ENCODE measurements at places on chromosomes 6 and 20.

DNA sequence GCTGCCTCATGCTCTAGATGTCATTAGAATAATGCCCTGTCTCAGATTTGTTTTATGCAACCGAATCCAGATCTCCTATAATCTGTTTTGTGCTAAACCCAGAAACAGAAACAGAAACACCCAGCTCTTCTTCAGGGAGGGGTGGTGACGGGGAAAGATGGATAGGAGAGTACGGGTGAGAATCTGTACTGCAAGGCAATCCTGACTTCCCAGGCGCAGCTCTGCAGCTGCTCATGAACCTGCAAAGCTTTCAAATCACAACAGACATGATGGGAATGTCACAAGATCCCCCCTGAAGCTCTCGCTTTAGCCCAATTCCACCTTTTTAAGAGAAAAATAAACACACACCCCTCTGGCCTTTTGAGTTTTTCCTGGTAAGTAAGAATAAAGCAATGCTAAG lies 71.5 kb downstream of the PPP1R3G start:
- no peak for DNase-seq

GRCh38 chr6:154343473-154344308 lies 12.9 kb downstream of the IPCEF1 start:
- no peak for DNase-seq

- DNase-seq, result no peak
These were observed 307.9 kb upstream of the SLC35B3 start for GRCh38 chr6:8743170-8743745.

GRCh38 chr6:69706724-69707123 lies 90.1 kb downstream of the LMBRD1 start:
- DNase-seq, result no peak

GRCh38 chr6:111668410-111668809 lies 62.7 kb upstream of the TRAF3IP2 start:
- no peak for DNase-seq

- DNase-seq, result no peak
These were observed 30.6 kb upstream of the GRM4 start for GRCh38 chr6:34176261-34177031.

DNA sequence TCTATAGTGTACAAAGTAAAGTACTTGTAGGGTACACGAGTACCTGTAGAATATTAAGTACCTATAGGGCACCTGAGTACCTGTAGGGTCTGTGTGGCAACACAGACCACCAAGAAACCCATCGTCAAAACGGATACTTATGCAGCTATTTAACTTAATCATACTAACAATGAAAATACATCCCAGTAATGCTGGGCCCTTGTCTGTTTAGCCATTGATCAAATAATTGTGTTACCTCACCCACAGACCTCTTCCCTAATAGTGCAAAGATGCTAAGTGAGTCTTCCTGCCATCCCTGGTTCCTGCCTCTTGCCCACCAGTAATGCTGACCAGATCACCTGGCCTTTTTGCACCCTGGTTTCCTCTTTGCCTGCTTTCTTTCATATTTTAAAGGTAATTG lies 7.5 kb upstream of the COL10A1 start:
- DNase-seq, result no peak

GRCh38 chr20:59182401-59183044 lies 18.9 kb downstream of the ZNF831 start:
- no peak for DNase-seq
